ENCODE measurements at places on chromosomes 11 and 22.

GRCh38 chr11:20207781-20208621 is 47.7 kb upstream of the DBX1 start:
- peaks cover 5% of the 10 kb centered on the region for H3K4me1 ChIP-seq
- H3K27ac ChIP-seq, result no peak overlapping the region
- peaks cover 95% of the 10 kb centered on the region for H3K27me3 ChIP-seq
- H3K36me3 ChIP-seq, result no peaks in the 10 kb centered on the region
- no peak overlapping the region for H3K4me3 ChIP-seq
- DNase-seq, result no peak

GRCh38 chr11:17468122-17468521 is 8.5 kb downstream of the ABCC8 start:
- DNase-seq, result no peak
- H3K36me3 ChIP-seq, result no peaks in the 10 kb centered on the region
- no peaks in the 10 kb centered on the region for H3K4me1 ChIP-seq
- H3K27ac ChIP-seq, result no peak overlapping the region

DNA sequence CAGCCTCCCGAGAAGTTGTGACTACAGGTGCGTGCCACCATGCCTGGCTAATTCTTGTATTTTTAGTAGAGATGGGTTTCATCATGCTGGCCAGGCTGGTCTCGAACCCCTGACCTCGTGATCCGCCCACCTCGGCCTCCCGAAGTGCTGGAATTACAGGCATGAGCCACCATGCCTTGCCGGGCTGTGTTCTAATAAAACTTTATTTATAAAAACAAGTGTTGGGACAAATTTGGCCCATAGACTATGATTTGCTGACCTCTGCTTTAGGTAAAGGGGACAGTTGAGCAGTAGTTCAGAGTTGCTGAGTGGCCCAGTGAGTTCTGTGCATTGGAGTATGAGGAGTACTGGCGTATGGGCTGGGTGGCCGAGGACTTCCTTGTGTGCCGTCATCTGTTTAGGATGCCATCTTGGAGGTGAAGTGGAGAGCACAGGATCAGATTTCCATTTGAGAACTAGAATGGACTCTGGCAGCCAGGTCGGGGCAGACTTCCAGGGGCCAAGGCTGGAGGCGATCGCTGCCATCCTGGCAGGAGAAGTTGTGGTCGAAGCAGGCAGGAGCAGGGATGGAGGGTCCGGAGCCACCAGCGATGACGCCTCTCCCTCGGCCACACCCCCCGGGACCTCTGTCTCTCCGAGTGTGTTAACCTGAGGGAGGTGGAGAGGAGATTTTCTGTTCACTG is 43.8 kb downstream of the FBLN1 start:
- no peak overlapping the region for H3K4me3 ChIP-seq
- no peak overlapping the region for H3K27ac ChIP-seq
- peaks cover 21% of the 10 kb centered on the region for H3K36me3 ChIP-seq
- DNase-seq, result no peak
- H3K4me1 ChIP-seq, result peaks cover 30% of the 10 kb centered on the region

GRCh38 chr11:100929377-100929776 is 200.2 kb downstream of the PGR start:
- peaks cover 9% of the 10 kb centered on the region for H3K4me1 ChIP-seq
- DNase-seq, result no peak
- no peak overlapping the region for H3K4me3 ChIP-seq
- no peaks in the 10 kb centered on the region for H3K36me3 ChIP-seq
- H3K27me3 ChIP-seq, result no peaks in the 10 kb centered on the region
- no peak overlapping the region for H3K27ac ChIP-seq

DNA sequence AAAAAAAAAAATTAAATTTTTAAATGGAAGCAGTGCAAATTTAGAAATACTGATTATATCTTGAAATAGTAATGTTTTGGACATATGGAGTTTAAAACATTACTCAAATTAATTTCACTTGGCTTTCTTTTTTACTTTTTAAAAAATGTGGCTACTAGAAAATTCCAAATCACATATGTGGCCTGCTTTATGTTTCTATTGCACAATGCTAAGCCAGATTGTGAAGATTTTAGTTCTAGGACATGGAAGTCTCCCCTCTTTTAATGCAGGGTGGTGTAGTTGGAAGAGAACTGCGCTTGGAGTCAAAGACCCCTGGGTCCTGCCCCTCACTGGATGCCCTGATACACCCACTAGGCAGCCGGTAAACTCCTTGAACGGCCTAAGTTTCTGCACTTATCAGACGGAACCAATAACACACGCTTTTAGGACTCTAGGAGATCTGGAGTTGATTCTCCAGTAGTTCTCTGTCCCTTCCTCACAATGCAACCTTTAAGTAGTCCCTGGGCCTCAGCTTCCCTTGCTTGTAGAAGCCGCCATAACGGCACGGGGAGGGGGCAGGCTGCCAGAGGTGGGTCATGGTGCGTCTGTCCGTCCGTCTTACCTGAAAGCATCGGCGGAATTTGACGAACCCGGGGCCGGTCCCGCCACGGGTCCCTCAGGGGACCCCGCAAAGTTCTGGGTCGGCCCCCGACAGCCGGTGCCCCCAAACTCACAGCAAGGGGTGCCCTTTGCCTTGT is 505 bp downstream of the FAM227A start:
- H3K36me3 ChIP-seq, result no peaks in the 10 kb centered on the region
- no peaks in the 10 kb centered on the region for H3K27me3 ChIP-seq
- H3K4me1 ChIP-seq, result peaks cover 33% of the 10 kb centered on the region
- DNase-seq, result no peak
- peak overlapping the region; percentile 99 for H3K4me3 ChIP-seq
- peak overlapping the region; percentile 96 for H3K27ac ChIP-seq

All from left ventricle myocardium inferior (tissue), 1 donor.